ENCODE measurements at places on chromosomes 6 and 20. TPM values are rescaled to one million over a fixed set of nuclear protein-coding genes. Genes with fewer than 3 reads are reported as not detected.

SLC17A2 gene
- total RNA-seq: not detected

RNGTT gene
- 30.3 TPM for total RNA-seq

OR2J3 gene
- total RNA-seq: not detected

COL11A2 gene
- 0.37 TPM for total RNA-seq

TINAG gene
- not detected for total RNA-seq

ANGPT4 gene
- total RNA-seq: not detected

ILRUN gene
- 44.1 TPM for total RNA-seq

OR2H1 gene
- total RNA-seq: not detected

Measured in smooth muscle cell of the umbilical artery (primary cell).